ENCODE measurements at places on chromosomes 2 and 18.

DNA sequence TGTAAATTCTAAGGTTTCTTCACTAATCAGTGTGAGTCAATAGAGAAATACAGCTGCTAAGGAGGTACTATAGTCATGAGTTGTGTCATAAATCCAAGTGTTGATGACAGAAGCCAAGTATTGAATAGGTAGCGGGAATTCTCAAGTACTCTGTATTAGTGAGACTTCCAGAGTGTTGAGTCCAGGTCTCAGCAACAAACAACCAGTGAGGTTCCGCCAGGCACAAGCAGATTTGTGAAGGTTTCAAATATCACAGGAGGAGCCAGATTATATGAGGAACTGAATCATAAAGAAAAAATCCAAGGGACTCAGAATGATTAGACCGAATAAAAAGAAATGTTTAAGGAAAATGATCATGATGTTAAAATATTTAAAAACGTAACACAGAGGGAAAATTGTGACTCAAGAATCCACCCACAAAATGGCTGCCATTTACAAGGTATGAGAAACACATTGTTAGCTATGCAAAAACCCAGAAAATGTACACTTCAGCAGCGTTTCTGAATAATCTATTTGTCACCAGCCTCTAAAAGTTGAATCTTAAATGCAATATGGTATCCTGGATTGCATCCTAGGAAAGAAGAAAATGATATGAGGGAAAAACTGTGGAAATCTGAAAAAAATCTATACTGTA lies 27.3 kb upstream of the EVA1A start:
- no peak for DNase-seq

GRCh38 chr2:29281086-29281915 lies 166.1 kb downstream of the CLIP4 start:
- no peak for DNase-seq

DNA sequence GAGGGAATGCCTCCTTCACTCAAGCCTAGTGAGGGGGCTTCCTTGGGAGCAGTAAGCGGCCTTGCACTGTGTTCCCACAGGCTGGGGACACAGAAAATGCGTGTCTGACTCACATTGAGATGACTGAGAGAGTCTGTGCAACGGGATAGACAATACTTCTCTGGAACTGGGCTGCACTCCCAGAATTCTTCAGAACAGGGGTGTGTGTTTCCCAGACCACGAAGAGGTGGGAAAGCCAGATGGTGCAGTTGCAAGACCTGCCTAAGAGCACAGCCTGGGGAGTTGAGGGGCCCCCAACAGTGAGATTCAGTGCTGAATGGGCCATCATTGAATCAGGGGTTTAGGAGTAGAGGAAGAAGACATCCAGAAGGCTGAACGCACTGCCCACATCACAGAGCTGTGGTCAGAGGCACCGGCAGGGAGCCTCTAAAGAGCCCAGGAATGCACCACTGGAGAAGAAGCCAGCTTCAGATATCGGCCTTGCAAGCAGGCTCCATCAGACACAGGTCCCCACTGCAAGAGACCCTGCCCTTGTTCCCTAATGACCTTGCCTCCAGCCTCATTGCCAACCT lies 36.6 kb upstream of the MRPL19 start:
- no peak for DNase-seq

DNA sequence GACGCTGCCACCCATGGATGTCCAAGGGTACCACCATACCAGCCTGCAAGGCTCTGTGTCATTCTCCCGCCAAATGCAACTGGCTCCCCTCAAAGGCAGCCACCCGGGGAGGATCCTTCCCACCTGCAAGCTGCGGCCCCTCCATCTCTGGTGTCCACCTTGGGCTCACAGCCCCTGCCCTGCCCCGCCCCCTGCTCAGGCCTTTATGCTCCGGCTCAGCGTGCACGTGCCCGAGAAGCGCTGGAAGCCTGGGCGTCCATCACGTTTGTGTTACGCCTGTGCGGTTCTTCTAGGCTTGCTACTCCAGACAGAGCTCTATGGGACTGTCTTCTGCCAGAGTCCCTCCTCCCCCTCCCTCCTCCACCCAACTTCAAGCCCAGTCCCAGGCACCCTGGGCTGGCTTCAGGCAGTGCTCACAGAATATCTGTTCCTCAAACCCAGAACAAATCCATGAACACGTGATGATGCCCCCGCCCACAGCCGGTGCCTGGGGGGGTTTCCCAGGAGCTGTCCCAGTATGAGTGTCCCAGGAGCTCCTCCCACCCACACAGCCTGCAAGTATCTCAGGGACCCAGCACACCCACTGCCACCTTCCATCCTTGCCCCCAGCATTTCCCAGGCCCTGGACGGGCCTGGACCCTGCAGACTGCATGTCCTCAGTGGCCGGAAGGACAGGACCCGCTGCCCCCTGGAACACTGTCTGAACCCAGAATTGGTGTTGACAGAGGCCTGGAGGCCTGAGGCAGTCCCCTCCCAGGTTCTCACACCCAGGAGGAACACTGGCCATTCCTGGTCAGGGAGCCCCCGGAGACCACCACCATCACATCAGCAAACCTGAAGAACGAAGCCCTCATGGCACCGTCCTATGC lies 30.3 kb downstream of the KIF1A start:
- peak; percentile 37 for DNase-seq

Measured in Right ventricle myocardium superior (tissue), 1 donor.